ENCODE measurements at places on chromosomes 7 and 10.

DNA sequence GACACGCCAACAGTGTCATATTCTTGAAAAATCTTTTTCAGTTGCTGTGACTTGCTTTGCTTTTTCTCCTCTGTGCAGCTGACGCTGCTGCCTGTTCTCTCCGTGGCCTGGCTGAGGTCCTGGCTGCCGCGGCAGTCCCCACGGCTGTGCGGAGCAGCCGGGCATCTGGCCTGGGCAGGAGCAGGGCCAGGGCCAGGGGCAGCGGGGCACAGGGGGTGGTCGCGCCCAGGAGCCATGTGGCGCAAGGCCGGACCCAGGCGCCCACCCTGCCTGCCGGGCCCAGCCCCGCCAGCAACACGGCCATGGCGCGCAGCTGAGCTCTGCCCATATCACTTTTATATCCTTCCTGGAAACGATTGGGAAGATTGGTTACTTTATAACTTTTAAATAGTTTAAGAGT is 109.4 kb upstream of the ACBD5 start:
- no peak for DNase-seq

DNA sequence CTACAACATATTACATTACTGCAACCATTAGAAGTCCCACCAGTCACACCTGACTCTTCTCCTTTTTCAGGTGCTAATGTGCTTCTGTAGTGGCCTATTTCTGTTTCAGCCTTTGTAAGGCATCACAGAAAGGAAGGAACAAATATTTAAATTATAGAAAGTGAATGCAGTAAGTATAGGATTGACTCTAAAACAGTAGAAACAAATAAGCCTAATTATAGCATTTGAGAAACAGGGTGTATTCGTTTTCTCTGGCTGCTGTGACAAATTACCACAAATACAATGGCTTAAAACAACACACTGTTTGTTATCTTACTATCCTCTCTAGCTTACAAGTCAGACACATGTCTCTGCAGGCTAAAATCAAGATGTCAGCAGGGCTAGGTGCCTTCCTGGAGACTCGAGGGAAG is 69.4 kb downstream of the CCSER2 start:
- DNase-seq, result no peak

DNA sequence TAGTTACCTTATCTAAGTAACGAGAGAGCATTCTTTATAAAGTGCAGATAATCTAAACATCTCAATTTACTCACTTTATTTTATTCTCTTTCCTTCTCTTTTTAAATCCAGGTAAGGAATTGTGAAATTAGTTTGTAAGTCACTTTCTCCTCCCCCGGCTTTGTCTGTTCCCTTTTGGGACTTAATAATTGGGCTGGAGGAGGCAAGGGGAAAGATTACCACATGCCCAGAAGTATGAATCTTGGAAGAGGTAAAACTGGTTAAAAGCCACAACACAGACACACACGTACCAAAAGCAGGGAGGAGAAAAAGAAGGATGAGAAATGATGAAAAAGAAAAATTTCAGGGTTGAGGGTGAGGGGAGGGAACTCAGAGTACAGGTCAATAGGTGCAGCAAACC is 63.3 kb upstream of the LRRC17 start:
- DNase-seq, result no peak

DNA sequence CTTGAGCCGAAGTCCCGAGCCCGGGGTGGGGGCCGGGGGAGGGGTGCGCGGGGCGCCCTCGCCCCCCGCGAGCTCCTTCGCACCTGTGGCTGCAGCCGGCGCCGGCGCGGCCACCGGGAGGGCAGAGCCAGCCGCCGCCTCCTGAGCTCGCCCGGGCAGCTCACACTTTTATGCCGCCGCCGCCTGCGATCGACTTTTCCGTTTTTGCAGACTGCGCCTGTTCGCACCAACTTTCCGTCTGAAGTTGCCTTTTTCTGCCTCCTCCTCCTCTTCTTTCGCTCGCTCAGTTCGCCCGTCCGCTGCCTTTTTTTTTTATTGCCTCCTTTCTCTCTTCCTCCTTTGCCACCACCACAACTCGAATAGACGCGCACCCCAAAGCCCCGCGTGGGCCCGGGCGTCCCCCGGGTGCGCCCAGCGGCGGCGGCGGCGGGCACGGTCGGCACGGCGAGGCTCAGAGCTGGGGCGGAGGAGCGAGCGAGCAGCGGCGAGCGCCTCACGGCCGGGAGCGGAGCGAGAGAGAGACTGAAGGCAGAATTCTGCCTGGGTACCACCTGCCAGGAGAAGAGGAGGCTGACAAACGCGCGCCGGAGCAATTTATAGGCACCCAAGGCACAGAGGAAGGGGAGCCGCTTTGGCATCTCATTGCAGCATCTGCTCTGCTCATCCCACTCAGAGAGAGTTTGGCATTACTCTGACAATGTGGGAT is at the start of gene C1QL3:
Gene C1QL3, minus strand, starts transcription at position 569 of the 706 bp plus-strand sequence. CDS start 814 bp downstream, outside the sequence.
- peak; percentile 5 for DNase-seq

DNA sequence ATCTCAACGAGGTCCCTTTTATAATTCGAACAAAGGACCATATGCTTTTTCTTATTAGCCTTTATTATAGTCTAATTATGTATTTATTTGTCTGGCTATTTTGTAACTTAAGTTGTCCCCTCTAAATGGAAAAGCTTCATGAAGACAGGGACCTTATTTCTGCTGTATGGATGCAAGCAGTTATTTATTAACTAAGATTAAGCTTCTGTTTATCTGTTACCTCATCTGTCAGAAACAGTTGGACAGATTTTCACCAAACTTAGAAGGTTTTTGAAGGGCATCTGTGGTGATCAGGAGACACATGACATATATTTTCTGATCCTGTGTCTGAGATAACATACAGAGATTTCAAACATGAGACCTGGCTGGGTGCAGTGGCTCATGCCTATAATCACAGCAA is 43.2 kb downstream of the KAT6B start:
- DNase-seq, result no peak

- peak; percentile 84 for DNase-seq
Measured at GRCh38 chr7:6446838-6447580, 745 bp downstream of the DAGLB start.

- DNase-seq, result no peak
Measured at GRCh38 chr10:132458071-132458585, 61.1 kb downstream of the PWWP2B start.

GRCh38 chr7:96327429-96327828 is 5.5 kb upstream of the SLC25A13 start:
- DNase-seq, result peak; percentile 78

DNA sequence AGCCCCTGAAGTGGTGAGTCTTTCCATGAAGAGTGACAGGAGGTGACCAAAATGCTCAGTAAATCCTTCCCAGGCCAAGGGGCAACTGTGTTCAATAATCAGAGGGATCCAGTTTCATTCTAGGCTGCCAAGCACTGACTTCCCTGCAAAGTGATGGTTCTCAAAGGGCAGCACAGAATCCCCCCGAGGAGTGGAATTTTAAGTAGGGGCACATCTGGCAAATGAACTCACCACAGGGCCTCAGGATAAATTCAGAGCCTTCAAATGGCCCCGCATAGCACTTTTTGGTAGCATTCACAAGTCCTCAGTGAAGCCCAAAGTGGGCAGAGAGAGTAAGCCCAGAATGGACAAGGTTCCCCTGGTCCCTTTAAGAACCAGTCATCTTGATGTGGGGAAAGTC is 602.5 kb downstream of the GRID1 start:
- DNase-seq, result no peak

DNA sequence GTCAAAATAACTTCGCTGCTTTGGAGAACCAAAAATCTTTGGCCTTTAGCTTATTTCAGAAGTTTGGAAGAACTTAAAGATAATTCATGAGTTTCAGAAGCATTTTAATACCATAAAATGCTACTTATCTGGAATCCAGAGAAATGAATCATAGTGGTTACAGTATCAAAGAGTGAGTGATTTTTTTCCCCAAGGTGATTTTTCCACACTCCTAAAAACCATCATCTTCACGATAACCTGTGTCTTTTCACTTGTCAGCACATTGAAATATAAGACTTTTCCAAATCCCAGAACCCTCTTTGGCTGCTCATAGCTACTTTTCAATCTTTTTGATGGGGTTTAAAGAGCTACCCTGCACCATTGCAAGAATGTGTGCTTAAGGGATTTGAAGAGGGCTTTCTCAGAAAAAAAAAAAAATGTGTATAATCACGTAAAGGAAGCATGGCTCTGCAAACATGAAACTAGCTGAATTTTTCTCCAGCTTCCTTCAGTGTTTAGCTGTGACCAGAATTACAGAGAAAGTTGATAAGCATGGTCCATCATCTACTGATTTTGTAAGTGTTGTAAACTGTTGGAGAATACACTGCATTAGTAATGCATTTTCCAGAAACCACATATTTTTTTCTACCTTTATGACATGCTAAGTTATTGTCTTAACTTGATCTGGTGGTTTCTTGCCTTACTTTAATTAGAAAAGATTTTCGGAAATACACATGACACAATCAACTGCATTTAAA is 134.9 kb downstream of the BICC1 start:
- no peak for DNase-seq

- peak; percentile 39 for DNase-seq
Measured at GRCh38 chr7:105648561-105649401, 67.5 kb upstream of the EFCAB10 start.

- peak; percentile 52 for DNase-seq
Measured at GRCh38 chr10:132849546-132850031, 63.6 kb upstream of the NKX6-2 start.

GRCh38 chr7:127290116-127290655 is 37.4 kb upstream of the GRM8 start:
- DNase-seq, result no peak

DNA sequence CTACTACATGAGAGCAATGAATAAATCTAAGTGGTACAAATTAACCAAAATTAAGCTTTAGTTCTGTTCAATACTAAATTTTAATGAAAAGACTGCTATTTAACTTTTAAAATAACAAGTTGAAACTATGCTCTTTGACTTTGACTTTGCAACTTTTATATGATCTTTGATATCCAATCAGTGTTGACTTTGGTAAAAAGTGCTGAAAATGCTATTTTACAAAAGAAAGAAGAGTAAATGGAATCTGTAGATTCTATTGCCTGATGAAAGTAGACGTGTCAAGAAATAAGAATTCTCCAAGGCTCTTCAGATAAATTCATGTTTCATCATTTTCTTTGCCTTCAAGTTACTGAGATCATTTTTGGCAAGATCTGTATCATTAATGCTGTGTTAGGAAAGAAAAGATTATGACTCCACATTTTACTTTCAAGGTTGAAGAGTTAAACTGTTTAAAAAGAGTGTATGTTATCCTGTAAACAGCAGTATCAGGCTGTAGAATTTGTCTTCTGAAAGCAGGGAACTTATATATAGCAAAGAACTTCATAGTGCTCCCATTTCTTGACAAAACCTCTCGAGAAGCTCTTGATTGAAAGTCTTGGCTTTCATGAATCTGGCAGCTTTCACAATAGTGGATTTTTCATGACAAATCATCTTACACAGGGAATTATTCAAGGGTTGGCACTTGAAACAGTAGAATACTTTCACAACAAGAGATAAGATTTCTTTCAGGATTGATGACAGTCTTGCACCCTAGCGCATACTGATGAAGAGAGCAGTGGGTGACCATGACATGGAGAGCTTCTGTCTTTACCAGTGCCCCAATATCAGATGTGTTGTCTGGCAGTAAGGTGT is 72.1 kb downstream of the PTEN start:
- no peak for DNase-seq

GRCh38 chr7:115561335-115562110 is 469.0 kb downstream of the TFEC start:
- DNase-seq, result no peak

- DNase-seq, result no peak
Measured at GRCh38 chr10:13678101-13678843, 91.5 kb downstream of the PRPF18 start.

DNA sequence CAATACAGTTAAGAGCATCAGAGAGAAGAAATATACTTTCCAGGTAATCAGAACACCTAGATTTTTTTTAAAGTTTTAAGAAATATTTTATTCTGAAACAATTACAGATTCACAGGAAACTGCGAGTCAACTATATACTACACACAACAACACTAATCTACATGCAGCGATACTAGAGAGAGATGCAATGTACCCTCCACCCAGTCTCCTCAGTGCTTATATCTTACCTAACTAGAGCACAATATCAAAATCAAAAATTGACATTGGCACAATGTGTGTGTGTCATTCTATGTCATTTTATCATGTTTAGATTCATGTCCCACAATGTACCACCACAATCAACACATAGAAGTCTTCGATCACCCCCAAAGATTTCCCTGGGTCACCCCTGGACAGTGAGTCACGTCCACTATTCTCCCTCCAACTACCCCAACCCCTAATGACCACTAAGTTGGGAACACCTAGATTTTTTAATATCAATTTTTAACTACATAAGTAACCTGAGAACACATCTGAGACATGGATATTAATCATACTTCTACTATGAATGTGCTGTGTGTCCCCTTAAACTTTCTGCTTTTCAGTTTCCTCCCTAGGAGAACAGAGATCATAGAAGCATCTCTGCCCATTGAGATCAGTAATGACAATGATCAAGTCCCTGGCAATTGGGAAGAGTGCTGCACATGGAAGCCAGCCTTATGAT is 86.5 kb downstream of the GSAP start:
- no peak for DNase-seq

GRCh38 chr7:149496642-149497391 is 792 bp downstream of the ZNF746 start:
- peak; percentile 51 for DNase-seq

DNA sequence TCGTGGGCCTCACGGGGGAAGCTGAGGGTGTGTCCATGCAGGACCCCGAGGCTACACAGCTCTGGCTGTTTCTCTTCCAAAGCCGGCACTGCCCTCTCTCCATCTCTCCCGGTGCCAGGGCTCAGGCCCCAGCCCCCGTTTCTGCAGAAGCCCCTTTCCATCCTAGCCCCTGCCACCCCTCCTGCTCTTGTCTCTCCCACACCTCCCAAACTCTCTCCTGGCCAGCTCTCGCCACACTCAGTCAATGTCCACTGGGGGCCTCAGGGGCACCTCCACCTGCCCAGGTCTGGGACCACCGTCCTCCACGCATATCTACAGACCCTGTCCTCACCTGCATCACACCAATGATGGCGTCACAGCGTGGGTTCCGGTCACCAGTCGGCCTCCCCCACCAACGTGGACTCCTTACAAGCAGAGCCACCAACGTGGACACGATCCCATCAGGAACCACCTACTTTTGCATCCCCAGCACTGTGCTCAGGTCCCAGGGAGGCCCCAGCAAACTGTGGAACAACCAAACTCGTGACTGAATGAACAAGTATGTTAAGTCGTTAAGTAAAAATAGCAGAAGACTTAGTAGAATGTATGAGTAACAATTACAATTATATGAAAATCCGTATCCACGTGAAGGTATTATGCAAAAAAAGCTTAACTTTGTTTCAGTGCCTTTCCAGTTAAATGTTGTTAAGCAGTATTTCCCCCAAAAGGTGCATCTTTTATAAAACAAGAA is 38.4 kb downstream of the DIP2C start:
- no peak for DNase-seq

DNA sequence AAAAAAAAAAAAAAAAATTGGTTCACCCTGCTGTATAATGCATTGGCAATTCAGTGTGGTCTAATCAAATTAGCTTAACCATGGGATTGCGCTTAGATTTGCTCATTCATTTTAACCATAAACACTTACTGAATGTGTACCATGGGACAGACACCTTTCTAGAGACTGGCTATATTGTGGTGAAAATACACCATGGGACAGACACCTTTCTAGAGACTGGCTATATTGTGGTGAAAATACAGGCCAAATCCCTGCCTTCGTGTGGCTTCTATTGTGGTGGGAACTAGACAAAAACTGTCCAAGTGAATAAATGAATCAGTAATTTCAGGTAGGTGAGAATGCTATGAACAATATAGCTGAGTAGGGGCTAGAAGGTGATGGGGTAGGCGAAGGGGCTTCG is 10.2 kb upstream of the REPIN1 start:
- no peak for DNase-seq
